HFFc6 (cell line): ENCODE measurements at places on chromosomes 3 and 15.

DNA sequence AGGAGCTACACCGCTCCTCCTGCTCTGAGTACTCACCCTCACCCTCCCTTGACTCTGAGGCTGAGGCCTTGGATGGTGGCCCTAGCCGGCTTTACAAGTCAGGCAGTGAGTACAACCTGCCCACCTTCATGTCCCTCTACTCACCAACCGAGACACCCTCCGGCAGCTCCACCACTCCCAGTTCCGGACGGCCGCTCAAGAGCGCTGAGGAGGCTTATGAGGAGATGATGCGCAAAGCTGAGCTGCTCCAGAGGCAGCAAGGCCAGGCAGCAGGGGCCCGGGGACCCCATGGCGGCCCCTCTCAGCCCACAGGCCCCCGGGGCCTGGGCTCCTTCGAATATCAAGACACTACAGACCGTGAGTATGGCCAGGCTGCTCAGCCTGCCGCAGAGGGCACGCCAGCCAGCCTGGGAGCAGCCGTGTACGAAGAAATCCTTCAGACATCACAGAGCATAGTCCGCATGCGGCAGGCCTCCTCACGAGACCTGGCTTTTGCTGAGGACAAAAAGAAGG is 21.2 kb upstream of the APEH start:
- DNase-seq = no peak
- no peak overlapping the region for H3K27ac ChIP-seq
- no peaks in the 10 kb centered on the region for H3K4me1 ChIP-seq
- no peak overlapping the region for H3K4me3 ChIP-seq
- H3K27me3 ChIP-seq = peaks cover 38% of the 10 kb centered on the region

DNA sequence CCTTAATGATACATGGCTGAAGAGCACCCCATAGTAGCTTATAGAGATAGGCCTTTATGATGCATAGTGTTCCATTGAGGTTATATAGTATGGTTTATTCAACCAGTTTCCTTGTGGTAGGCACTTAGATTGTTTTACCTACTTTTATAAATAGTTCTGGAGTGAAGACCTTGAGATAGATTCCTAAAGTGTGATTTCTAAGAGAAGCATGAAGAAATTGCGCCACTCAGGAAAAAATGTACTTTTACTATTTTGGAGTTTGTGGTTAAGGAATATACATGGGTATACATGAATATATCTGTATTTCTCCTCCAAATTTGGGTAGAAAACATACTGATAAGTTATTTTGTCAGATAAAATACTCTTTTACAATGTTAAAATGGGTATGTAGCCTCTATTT is 70.5 kb downstream of the CHD2 start:
- peak overlapping the region; percentile 60; the same call in 1 of the 2 replicates for H3K27ac ChIP-seq
- peaks cover 19% of the 10 kb centered on the region for H3K4me1 ChIP-seq
- H3K4me3 ChIP-seq = no peak overlapping the region
- peak; percentile 9 for DNase-seq

GRCh38 chr15:80706161-80706560 is 11.1 kb downstream of the ABHD17C start:
- peaks cover 21% of the 10 kb centered on the region; the same call in 1 of the 2 replicates for H3K4me1 ChIP-seq
- H3K36me3 ChIP-seq = peaks cover 6% of the 10 kb centered on the region; the same call in 1 of the 2 replicates
- peaks cover 2% of the 10 kb centered on the region; the same call in 1 of the 2 replicates for H3K27me3 ChIP-seq
- H3K27ac ChIP-seq = no peak overlapping the region

- H3K4me1 ChIP-seq = no peaks in the 10 kb centered on the region
- no peak overlapping the region for H3K27ac ChIP-seq
- no peaks in the 10 kb centered on the region for H3K36me3 ChIP-seq
- H3K27me3 ChIP-seq = no peaks in the 10 kb centered on the region
- DNase-seq = no peak
Observed at GRCh38 chr3:8201886-8202285, 299.7 kb upstream of the LMCD1 start.

DNA sequence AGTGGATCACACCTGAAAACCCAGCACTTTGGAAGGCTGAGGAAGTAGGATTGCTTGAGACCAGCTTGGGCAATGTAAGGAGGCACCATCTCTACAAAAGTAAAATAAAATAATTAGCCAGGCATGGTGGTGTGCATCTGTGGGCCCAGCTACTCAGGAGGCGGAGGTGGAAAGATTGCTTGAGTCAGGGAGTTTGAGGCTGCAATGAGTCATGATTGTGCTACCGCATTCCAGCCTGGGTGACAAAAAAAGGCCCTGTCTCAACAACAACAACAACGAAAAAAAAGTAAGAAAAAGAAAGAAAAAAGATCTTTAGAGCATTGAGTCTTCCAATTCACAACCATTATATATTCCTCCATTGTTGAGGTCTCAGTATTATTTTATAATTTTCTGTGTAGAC is 192.4 kb upstream of the DPH6 start:
- H3K27me3 ChIP-seq = no peaks in the 10 kb centered on the region
- H3K4me3 ChIP-seq = peak overlapping the region; percentile 29; the same call in 1 of the 2 replicates
- DNase-seq = peak; percentile 44

DNA sequence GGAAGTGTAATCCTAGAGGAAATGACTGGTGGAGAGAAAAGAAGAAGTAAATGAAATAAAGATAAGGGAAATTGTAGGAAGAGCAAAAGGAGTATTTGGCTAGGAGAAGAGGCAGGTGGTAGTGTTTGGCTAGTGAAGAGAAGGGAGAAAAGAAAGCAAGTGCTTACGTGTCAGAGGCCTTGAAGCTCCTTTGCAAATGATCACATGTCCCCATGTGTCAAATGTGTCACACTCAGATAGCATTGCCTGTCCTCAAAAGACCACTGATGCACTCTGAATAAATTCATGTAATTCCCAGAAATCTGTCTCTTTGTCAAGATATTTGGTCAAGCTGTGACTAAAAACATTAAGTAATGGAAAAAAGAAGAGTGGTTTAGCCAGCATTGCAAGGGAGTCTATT is 639.3 kb downstream of the TUSC7 start:
- no peaks in the 10 kb centered on the region for H3K36me3 ChIP-seq
- no peaks in the 10 kb centered on the region for H3K4me1 ChIP-seq
- H3K4me3 ChIP-seq = no peak overlapping the region
- H3K27ac ChIP-seq = no peak overlapping the region

- no peak overlapping the region for H3K27ac ChIP-seq
- H3K4me1 ChIP-seq = no peaks in the 10 kb centered on the region
- no peaks in the 10 kb centered on the region for H3K36me3 ChIP-seq
- no peak overlapping the region for H3K4me3 ChIP-seq
Observed at GRCh38 chr15:69701198-69701597, 248.6 kb downstream of the RPLP1 start.

DNA sequence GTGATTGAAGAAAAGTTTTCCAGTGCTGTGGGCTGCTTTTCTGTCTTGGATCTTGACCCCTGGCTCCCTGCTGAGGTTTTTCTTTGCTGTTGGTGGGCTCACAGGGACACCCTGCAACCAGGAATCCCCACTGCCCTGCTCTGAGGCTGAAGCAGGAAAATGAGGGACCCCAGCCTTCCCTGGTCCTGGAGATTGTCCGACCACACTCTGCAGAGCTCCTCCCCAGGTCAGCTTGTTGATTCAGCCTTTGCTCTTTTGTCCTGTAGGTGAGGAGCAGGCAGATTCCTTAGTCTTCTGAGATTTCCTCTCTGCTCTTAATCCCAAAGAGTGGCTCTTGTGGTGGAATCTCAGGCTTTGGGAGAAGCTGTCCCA is 194.5 kb downstream of the RPLP1 start:
- peaks cover 51% of the 10 kb centered on the region for H3K27me3 ChIP-seq
- H3K27ac ChIP-seq = no peak overlapping the region
- H3K36me3 ChIP-seq = no peaks in the 10 kb centered on the region
- H3K4me3 ChIP-seq = no peak overlapping the region
- H3K4me1 ChIP-seq = no peaks in the 10 kb centered on the region; the same call in 1 of the 2 replicates

GRCh38 chr3:107668416-107668815 is 145.7 kb downstream of the BBX start:
- H3K36me3 ChIP-seq = no peaks in the 10 kb centered on the region
- H3K27me3 ChIP-seq = no peaks in the 10 kb centered on the region
- no peak overlapping the region for H3K27ac ChIP-seq
- H3K4me3 ChIP-seq = no peak overlapping the region
- peaks cover 47% of the 10 kb centered on the region for H3K4me1 ChIP-seq

- no peaks in the 10 kb centered on the region for H3K27me3 ChIP-seq
- H3K4me1 ChIP-seq = no peaks in the 10 kb centered on the region
- no peak overlapping the region for H3K27ac ChIP-seq
- no peaks in the 10 kb centered on the region for H3K36me3 ChIP-seq
- DNase-seq = no peak
Observed at GRCh38 chr3:151556596-151556995, 95.7 kb upstream of the IGSF10 start.

GRCh38 chr3:198067416-198067815 is 107.4 kb downstream of the LMLN start:
- H3K27ac ChIP-seq = no peak overlapping the region
- H3K4me3 ChIP-seq = no peak overlapping the region
- no peaks in the 10 kb centered on the region for H3K36me3 ChIP-seq
- peaks cover 7% of the 10 kb centered on the region; the same call in 1 of the 2 replicates for H3K4me1 ChIP-seq

GRCh38 chr3:151437906-151438305 is 23.0 kb downstream of the IGSF10 start:
- DNase-seq = no peak
- no peak overlapping the region for H3K27ac ChIP-seq
- no peak overlapping the region for H3K4me3 ChIP-seq
- no peaks in the 10 kb centered on the region for H3K27me3 ChIP-seq
- H3K36me3 ChIP-seq = no peaks in the 10 kb centered on the region

- no peaks in the 10 kb centered on the region; the same call in none of the 2 replicates for H3K27me3 ChIP-seq
- no peak overlapping the region for H3K4me3 ChIP-seq
- H3K36me3 ChIP-seq = peaks cover 47% of the 10 kb centered on the region
- no peak for DNase-seq
Observed at GRCh38 chr15:30974112-30974511, 17.3 kb downstream of the MTMR10 start.

GRCh38 chr3:185508335-185508991 is 9.6 kb upstream of the TMEM41A start:
- H3K36me3 ChIP-seq = no peaks in the 10 kb centered on the region
- H3K27me3 ChIP-seq = peaks cover 23% of the 10 kb centered on the region
- no peak overlapping the region for H3K4me3 ChIP-seq
- H3K27ac ChIP-seq = no peak overlapping the region

- no peak overlapping the region for H3K27ac ChIP-seq
- peak; percentile 9 for DNase-seq
- no peaks in the 10 kb centered on the region for H3K36me3 ChIP-seq
- H3K4me3 ChIP-seq = no peak overlapping the region
- peaks cover 9% of the 10 kb centered on the region for H3K27me3 ChIP-seq
Observed at GRCh38 chr3:10867384-10867783, 51.4 kb downstream of the SLC6A11 start.

- DNase-seq = no peak
- no peaks in the 10 kb centered on the region for H3K36me3 ChIP-seq
- H3K27me3 ChIP-seq = peaks cover 28% of the 10 kb centered on the region
- H3K27ac ChIP-seq = no peak overlapping the region
- H3K4me1 ChIP-seq = no peaks in the 10 kb centered on the region
Observed at GRCh38 chr3:194984066-194984465, 286.9 kb downstream of the XXYLT1 start.

- peak overlapping the region; percentile 49 for H3K4me3 ChIP-seq
- no peaks in the 10 kb centered on the region for H3K36me3 ChIP-seq
- H3K27ac ChIP-seq = peak overlapping the region; percentile 12; the same call in 1 of the 2 replicates
Observed at GRCh38 chr3:111538681-111539083, 3.3 kb upstream of the CD96 start.

GRCh38 chr3:174193604-174194003 is 665.5 kb upstream of the NAALADL2 start:
- peak overlapping the region; percentile 47 for H3K27ac ChIP-seq
- no peak overlapping the region for H3K4me3 ChIP-seq
- H3K4me1 ChIP-seq = peaks cover 36% of the 10 kb centered on the region
- no peaks in the 10 kb centered on the region for H3K36me3 ChIP-seq
- DNase-seq = peak; percentile 3

DNA sequence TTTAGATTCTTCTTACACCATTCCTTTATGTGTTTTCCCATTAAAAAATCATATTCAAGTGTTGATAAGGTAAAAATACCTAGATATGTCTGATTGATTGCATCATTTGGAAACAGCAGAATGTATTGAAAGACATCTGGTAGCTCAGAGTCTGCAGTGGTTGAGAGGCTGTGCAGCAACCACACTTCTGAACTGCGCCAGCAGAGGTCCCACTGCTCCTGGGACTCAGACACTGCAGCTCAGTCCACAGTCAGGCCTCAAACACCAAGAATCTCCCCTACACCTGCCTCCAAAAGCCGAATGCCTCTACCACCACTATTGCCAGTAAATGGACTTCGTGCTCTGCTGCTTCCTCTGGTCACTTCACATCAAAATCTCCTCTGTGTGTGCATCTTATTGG is 176.9 kb upstream of the LMCD1 start:
- H3K4me3 ChIP-seq = no peak overlapping the region
- no peaks in the 10 kb centered on the region for H3K36me3 ChIP-seq
- H3K4me1 ChIP-seq = no peaks in the 10 kb centered on the region
- H3K27ac ChIP-seq = no peak overlapping the region

DNA sequence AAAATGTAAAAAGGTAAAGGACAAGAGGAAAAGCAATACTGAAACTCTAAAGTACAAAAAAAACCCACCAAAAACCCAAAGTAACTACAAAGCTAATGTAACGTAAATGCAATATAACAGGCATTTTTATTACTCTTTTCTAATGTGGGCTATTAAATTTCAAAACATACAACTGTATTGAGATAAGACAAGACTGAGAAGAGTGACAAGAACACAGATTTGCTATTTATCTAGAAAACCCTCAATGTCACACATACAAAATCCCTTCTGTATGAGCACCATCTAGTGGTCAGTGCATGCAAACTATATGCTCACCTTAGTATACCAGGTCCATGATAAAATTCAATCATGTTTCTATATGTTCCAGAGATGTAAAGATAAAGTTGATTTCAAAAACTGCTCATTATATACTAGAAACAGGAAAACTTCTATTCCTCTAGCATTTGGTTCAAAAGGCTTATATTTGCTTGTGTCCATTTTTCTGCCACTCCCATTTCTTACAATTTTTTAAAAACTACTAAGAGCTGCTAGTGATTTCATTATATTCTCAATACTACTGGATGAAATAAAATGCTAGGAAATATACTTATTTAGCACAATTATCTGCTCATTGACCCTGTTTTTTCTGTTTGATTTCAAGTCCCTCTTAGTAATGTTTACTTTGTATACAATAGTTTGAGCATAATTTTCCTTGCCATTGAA is 111.4 kb downstream of the DLG1 start:
- peaks cover 2% of the 10 kb centered on the region; the same call in 1 of the 2 replicates for H3K27me3 ChIP-seq
- peak; percentile 37 for DNase-seq
- peaks cover 5% of the 10 kb centered on the region; the same call in 1 of the 2 replicates for H3K36me3 ChIP-seq

DNA sequence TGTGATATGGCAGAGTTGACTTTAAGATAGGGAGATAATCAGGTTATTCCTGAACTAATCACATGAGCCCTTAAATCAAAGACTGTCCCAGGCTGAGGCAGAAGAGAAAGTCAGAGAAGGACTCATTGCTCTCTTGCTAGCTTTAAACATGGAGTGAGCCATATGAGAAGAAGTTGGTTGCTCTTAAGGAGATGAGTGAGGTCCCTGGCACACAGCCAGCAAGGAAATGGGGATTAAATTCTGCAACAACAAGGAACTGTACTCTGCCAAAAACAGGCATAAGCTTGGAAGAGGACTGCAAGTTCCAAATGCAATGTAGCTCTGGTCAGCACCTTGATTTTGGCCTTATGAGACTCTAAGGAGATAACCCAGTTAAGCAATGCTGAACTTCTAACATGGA is 457.0 kb downstream of the PLOD2 start:
- no peaks in the 10 kb centered on the region; the same call in 1 of the 2 replicates for H3K36me3 ChIP-seq
- H3K27ac ChIP-seq = no peak overlapping the region
- no peak for DNase-seq
- no peak overlapping the region for H3K4me3 ChIP-seq
